ENCODE measurements at places on chromosomes 4 and X. TPM values are rescaled to one million over a fixed set of nuclear protein-coding genes. Genes with fewer than 3 reads are reported as not detected.

Gene MAGEA2
- not detected for polyA plus RNA-seq

Gene FRMD7
- 2.5 TPM for polyA plus RNA-seq

Gene NSUN7
- 4.1 TPM for polyA plus RNA-seq

Gene GNRHR
- not detected for polyA plus RNA-seq

Gene TMEM192
- 14.9 TPM for polyA plus RNA-seq
